Tibial nerve (tissue), 4 donors: ENCODE measurements at places on chromosomes 6 and 20.
A peak's percentile ranks its signal among the peaks of the same experiment; 100 is the strongest.

DNA sequence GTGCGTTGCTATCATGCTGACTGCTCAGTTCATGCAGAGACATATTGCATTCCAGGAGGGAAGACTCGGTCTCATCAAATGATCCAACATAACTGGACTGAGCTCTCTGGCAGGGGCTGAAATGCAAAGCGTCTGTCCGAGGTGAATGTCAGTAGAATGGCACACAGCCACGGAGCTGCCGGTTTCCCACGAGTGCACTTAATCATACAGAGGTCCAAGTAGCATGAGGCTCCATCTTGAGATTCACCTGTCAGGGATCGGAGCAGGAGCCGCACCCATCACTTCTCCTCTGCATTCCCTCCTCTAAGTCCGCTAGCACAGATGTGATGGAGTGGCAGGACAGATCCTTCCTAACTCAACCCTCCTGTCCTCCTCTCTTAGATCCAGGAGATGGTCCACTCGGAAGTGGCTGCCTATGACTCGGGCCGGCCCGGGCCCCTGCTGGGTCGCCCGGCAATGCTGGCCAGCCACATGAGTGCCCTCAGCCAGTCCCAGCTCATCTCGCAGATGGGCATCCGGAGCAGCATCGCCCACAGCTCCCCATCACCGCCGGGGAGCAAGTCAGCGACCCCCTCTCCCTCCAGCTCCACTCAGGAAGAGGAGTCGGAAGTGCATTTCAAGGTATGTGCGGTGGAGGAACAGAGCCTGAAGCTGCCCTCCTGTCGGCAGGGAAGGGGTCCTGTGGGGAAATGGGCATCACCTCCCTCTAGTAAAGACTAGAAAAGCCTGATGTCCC lies 135.9 kb downstream of the JPH2 start:
- DNase-seq, result no peak

- no peak for DNase-seq
Observed at GRCh38 chr6:164898412-164898811, 411.0 kb downstream of the C6orf118 start.

- DNase-seq, result no peak
Observed at GRCh38 chr20:18018100-18018499, 39.6 kb downstream of the OVOL2 start.

DNA sequence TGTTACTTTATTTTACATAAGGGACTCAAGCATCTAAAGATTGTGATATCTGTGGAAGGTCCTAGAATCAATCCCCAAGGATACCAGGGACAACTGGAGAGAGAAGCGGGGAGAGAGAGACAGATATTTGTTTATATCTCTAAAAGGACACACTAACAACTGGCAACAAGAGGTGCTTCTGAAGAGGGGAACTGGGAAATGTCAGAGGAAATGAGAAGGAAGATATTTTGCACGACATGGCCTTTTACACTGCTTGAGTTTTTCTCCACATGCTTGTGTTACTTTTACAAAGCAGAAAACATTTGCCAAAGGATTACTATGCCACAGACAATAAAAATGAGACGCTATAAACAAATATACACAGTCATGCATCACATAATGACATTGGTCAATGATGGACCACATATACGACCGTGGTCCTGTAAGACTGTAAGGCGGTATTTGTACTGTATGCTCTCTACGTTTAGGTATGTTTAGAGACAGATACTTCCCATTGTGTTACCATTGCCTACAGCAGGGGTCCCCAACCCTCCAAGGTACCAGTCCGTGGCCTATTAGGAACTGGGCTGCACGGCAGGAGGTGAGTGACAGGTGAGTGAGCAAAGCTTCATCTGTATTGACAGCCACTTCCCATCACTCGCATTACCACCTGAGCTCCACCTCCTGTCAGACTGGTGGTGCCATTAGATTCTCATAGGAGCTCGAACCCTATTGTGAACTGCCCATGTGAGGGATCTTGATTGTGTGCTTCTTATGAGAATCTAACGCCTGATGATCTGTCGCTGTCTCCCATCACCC lies 64.6 kb upstream of the PTPN1 start:
- DNase-seq, result no peak

- no peak for DNase-seq
Observed at GRCh38 chr20:61331543-61331942, 79.5 kb downstream of the CDH4 start.

- no peak for DNase-seq
Observed at GRCh38 chr6:91352878-91353277, 766.0 kb upstream of the MAP3K7 start.

- no peak for DNase-seq
Observed at GRCh38 chr20:53658322-53658721, 64.7 kb upstream of the ZNF217 start.

GRCh38 chr6:54910921-54911320 lies 64.3 kb downstream of the FAM83B start:
- DNase-seq, result no peak

GRCh38 chr6:166809721-166810120 lies 146.6 kb downstream of the RNASET2 start:
- no peak for DNase-seq

GRCh38 chr6:130222775-130223174 lies at the start of gene SAMD3:
Gene SAMD3, minus strand, starts transcription at chr6:130222951. Its CDS starts 7,678 bp downstream, at chr6:130215273.
- no peak for DNase-seq

- DNase-seq, result no peak
Observed at GRCh38 chr6:95935736-95936135, 80.0 kb upstream of the FUT9 start.

DNA sequence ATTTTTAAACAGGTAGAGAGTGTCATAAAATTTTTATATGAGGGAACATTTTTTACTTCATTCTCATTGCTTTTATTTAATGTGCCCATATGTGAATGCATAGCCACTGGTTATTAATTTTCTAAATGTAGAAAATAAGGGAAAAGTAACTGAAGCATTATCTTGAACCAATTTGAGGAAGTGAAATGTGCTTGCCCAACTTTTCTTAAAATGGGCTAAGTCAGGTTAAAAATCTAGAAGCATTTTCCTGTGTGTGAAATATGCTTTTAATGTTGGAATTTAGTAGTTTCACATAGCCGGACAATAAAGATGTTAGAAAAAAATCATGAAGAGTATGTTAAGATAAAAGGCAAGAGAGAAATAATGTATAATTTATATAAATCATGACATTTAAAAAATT lies 3.8 kb downstream of the SEC23B start:
- no peak for DNase-seq

- no peak for DNase-seq
Observed at GRCh38 chr6:63391203-63391970, 71.6 kb upstream of the LGSN start.

- DNase-seq, result no peak
Observed at GRCh38 chr20:44850272-44850671, 35.2 kb upstream of the YWHAB start.

DNA sequence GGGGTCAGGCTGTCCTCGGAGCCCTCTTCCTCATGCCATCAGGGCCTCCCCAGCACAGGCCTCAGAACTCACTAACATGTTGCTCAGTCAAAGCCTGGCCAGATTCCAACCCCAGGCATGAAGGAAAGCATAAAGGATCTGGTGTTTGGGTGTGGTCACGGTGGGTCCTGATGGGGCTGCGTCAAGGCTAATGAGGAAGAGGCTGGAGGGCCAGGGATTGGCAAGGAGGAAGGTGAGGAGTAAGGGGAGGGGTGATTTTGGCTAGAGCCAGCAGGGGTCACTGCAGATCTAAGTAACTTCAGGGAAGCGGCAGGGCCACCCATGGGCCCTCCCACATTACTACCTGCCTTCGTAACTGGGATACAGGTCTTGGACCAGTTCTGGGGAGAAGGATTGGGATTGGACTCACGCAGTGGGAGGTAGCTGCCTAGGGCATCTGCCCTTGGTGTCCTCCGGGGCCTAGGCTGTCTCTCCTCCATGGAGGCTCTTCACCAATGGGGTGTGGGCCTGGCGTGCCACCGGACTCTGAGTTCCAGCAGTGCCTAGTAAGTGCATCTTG lies 36.2 kb upstream of the MRPS18A start:
- DNase-seq, result peak; percentile 54

GRCh38 chr6:85580118-85580877 lies 13.4 kb downstream of the SNX14 start:
- DNase-seq, result no peak

- no peak for DNase-seq
Observed at GRCh38 chr6:14059791-14060436, 57.7 kb upstream of the CD83 start.

GRCh38 chr20:50195524-50196120 lies 5.0 kb downstream of the CEBPB start:
- DNase-seq, result no peak

- DNase-seq, result no peak
Observed at GRCh38 chr20:49245921-49246740, 26.9 kb downstream of the DDX27 start.

GRCh38 chr6:44255871-44256774 lies 1.2 kb downstream of the SLC35B2 start:
- no peak for DNase-seq

GRCh38 chr20:50561379-50562078 lies 51.3 kb downstream of the PTPN1 start:
- DNase-seq, result no peak

GRCh38 chr6:11810039-11810541 lies 31.5 kb upstream of the ADTRP start:
- peak; percentile 73 for DNase-seq

DNA sequence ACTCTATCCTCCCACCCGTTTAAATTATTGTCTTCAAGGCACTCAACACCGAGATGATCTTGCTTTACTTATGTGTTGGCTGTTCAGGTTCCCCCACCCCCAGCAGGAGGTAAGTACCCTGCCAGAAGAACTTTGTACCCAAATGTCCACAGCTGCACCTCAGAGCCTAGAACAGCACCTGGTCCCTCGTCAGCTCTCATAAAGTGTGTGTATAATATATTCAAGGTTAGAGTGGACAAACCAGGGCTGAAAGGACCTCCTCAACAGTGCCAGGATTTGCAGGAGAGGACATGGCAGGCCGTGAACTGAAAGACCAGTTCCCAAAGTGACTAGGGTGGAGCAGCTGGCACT lies 5.9 kb upstream of the CPXM1 start:
- no peak for DNase-seq

- no peak for DNase-seq
Observed at GRCh38 chr6:38982470-38982869, 66.1 kb upstream of the GLP1R start.

DNA sequence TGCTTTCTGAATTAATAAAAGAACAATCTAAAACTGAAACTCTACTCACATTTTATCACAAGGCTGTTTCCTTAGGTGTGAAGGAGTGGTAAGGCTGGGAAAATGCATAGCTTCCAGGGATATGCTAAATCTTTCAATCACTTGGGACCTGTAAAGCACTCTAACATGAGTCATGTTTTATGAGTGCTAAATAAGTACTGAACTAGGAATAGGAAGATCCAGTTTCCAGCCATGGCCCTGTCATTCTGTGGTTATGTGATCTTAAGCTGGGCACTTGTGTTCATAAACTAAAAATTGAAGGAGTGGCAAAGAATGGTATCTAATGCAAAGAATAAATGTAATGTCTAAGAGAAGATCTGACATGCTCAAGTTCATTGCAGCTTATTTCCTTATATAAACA lies 6.1 kb upstream of the TMEM200A start:
- DNase-seq, result no peak

DNA sequence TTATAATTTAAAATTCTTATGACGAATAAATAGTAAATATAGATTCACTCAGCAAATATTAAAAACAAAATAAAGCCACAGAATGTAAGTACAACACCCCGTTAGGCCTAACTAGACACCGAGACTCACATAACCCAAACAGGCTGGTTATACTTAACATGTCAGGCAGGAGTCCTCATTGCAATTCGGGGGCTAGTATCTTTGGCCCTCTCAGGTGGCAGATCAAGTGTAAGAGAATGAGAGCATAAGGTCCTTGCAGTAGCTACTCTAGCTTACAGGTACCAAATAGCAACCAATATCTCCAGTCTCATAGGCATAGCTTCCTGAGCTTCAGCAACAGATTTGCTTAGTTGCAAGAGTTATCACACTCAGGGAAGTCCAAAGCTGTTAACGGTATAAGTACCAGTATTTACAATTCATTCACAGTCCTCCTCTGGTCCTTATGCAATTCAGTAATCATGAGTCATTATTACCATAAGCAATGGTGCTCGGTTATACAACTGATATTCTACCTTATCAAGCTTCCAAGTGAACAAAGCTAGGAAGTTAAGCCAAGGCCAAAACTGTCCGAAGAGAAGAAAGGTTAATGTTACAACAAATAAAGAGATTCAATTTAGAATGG lies 20.1 kb downstream of the REV3L start:
- no peak for DNase-seq

DNA sequence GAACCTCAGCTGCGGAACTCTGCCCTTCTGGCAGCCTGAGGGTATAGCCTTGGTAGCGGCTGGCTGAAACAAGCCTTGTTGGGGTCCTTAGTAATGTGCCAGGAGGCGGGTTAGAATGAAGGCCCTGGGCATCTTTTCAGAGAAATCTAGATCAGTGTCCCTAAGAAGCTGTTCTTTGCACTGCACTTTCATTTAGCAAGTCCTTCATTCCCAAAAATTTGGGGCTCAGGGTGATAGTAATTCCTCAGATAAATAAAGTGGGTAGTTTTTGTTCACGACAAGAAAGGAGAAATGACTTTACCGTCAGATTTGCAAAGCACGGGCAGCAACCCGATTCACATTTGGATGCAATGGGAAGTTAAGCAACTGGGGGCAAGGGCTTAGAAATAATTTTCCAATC lies 3.2 kb downstream of the INSM1 start:
- no peak for DNase-seq

GRCh38 chr6:112044196-112044595 lies 9.7 kb upstream of the CCN6 start:
- DNase-seq, result no peak

GRCh38 chr6:119195848-119196247 lies 117.4 kb upstream of the FAM184A start:
- no peak for DNase-seq

- DNase-seq, result no peak
Observed at GRCh38 chr6:11876934-11877433, 98.4 kb upstream of the ADTRP start.

GRCh38 chr6:75201901-75202672 lies 3.8 kb downstream of the COL12A1 start:
- peak; percentile 33 for DNase-seq

- DNase-seq, result no peak
Observed at GRCh38 chr6:14305131-14305530, 187.6 kb downstream of the CD83 start.

DNA sequence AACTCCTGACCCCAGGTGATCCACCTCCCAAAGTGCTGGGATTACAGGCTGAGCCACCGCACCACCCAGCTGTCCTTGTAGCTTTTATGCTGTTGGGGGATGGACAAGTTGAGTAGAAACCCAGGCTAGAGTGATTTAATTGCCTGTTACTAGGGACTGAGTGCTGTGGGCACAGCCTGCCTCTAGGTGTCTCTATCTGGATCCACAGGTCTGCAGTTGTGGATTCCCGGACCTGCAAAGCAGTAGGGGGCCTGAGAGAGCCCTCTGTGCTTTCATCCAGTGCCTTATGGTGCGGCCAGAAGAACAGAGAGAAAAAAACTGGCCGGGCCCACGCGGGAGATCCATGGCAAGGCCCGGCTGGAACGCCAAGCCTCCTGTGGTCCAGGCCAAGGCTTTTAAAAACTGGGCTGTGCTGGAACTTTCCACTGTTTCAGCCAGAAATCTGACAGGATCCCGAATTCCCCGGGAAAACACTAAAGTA lies 5.2 kb downstream of the SIRPA start:
- peak; percentile 43 for DNase-seq
